ENCODE measurements at places on chromosomes 7 and 10.

DNA sequence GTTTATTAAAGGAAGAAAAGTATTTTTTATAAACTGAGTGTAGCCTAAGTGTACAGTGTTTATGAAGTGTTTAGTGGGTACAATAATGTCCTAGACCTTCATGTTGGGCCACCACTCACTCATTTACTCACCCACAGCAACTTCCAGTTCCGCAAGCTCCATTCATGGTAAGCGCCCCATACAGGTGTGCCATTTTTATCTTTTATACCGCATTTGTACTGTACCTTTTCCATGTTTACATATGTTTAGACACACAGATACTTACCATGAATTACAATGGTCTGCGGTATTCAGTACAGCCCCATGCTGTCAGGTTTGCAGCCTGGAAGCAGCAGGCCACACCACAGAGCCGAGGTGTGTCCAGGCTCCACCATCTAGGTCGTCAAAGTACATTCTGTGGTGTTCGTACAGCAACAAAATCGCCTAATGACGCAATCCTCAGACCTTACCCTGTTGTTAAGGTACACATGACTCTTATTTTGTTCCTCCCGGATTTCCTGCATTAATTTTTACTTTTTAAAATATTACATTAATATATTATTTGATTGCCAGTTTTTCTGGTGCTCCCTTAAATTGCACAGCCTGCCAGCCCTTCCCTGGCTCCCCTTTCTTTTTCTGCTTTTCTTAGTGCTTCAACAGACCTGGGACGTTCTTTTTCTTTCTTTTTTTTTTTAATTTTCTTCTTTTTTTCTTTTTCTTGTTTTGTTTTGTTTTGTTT lies 881 bp upstream of the SSBP1 start:
- DNase-seq: no peak

GRCh38 chr7:44884621-44885393 lies 523 bp downstream of the PURB start:
- DNase-seq: no peak

- DNase-seq: no peak
Observed at GRCh38 chr10:86001521-86001920, 365.1 kb downstream of the GRID1 start.

DNA sequence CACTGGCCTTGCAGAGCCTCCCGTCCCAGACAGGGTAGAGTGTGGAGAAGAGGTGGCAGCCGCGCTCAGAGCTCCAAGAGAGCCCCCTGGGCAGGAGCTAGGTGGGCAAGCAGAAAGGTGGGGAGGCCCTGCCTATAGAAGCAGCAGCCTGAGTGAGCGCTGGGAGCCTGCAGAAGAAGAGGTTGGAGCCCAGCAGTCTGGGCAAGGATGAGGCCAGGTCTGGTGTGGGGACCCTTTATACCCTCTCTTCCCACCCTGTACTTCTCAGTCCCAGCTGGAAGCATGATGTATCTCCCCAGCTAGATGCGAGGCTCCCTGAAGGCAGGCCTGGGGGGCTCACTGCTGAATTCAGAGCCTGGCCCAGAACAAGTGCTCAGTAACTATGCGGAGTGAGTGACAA lies 44.5 kb upstream of the ZMIZ1 start:
- no peak for DNase-seq

- DNase-seq: no peak
Observed at GRCh38 chr7:133836666-133837065, 290.5 kb upstream of the LRGUK start.

GRCh38 chr10:23522345-23522744 lies 83.5 kb downstream of the OTUD1 start:
- DNase-seq: no peak

- no peak for DNase-seq
Observed at GRCh38 chr10:27518261-27518660, 14.2 kb downstream of the RAB18 start.

- DNase-seq: no peak
Observed at GRCh38 chr7:35753761-35754603, 46.9 kb upstream of the SEPTIN7 start.

DNA sequence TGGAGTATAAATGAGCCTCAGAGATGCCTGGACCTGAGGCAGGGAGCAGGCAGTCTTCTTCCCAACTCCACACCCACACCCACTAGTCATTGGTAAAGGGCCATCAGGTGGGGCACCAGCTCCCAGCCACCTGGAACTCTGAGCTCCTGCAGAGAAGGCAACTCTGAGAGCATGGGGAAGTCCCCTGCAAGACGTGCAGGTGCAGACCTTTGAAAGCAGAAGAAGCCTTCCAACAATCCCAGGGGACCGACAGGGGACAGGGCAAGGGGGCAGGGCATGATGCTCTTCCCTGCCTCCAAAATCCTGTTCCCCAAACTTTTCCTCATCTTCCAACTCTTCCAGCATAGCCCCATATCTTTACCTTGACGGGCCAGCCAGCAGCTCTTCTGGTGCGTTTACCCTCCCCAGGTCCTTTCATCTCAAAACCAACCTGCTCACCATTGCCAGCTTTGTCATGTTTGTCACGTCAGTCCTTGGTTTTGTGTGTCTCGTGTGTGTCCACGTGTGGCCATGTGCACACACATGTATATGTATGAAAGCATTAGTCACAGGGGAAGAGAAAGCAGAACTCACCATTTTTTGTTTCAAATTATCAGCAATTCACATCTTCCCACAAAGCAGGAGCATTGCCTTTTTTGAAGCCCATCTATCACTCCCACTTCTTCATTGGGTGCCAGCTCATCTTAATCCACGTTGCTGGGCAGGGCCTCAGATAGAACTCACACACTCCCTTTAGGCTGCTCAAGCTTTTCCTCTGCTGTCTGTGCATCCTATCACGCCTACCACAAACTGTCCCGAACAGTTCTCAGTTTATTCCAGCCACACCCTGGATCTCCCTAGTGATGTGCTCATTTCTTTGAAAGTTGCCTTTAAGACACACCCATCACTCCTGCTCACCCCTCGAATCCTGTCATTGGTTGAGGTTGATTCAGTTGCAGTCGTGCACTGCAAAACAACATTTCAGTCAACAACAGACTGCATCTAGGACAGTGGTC lies 41.0 kb upstream of the AMPH start:
- DNase-seq: no peak

GRCh38 chr10:30747633-30748032 lies 118.1 kb upstream of the LYZL2 start:
- DNase-seq: no peak

- no peak for DNase-seq
Observed at GRCh38 chr7:43735802-43736603, 6.7 kb upstream of the COA1 start.

DNA sequence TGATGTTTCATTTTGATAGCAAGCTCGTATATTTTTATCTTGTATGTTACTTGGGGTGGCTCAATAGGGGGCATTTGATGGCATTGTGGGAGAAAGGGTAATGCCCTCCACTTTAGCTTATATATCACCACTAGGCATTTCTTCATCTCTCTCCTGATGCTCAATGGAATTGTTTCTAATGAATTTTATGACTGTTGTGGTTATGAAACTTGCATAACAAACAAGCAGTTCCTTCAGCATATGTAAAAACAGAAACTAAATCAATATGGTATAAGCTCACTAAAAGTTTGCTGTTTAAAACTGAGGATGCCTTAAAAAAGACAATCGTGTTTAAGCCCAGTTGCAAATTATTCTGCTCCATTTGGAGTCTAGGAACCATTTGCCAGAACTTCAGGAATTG lies 75.5 kb downstream of the CDK14 start:
- DNase-seq: no peak

- DNase-seq: no peak
Observed at GRCh38 chr10:95279042-95279820, 11.6 kb downstream of the PDLIM1 start.

DNA sequence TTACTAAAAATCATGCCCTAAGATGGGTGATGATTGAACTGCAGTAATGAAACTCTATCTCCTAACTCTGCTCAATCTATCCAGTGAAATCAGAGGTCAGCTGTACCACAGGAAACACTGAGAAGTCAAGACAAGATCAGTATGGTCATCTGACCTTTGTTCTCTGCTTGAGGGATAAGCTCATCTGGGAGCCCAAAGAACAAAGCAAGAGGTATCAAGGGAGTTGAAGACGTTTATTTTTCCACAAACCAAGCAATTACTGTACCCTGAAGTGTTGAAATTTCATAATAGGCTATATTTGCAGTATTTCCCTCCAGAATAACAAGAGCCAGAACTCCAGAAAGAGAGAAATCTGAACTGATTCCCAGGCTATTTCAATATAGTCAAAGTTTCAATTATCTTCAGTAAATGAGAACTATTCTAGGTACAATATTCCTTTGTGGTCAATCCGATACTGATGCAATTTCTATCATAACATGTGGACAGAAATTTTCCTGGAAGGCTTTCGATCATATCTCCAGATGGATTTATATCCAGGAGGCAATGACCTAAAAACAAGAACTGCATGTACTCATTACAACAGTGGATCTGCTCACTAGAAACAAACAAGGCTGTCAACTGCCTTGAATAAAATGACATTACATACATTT lies 345.3 kb downstream of the TNS3 start:
- DNase-seq: no peak

DNA sequence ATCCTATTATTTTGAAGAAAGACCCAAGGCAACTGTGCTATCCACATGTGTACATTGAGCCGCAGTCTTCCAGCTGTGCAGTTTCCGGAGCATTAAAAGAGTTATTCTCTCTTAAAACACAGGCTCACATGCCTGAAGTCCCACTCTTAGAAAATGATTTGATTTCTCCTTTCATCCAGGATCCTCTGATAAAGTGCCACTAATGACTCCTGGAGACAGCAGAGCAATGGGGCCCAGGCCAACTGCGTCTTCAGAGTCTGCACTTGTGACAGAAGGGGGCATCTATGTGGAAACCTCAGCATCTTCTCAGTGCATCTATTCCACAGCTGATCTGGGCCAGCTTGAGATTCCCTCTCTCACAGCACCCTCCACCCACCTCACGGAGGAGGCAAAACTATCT lies 482.1 kb upstream of the AKR1E2 start:
- no peak for DNase-seq

DNA sequence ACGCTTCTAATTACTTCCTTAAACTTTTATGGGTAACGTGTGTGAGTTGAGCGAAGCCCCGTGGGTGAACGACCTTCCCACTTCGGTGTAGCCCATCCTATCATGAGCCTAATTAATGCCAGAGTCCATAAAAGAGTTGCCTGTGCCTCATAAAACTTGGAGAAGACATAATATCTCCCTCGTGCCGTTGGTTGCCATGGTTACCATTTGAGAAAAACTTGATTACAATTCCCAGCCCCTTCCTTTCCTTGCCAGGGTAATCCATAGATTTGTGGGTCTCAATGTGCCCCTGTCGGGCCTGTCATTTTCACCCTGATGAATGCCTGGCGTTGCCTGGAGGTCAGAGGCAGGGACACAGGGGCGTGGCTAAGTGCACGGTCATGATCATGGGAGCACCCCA lies 127.1 kb downstream of the GLRX3 start:
- DNase-seq: no peak

GRCh38 chr10:103812004-103812403 lies 43.4 kb downstream of the SH3PXD2A start:
- DNase-seq: no peak

DNA sequence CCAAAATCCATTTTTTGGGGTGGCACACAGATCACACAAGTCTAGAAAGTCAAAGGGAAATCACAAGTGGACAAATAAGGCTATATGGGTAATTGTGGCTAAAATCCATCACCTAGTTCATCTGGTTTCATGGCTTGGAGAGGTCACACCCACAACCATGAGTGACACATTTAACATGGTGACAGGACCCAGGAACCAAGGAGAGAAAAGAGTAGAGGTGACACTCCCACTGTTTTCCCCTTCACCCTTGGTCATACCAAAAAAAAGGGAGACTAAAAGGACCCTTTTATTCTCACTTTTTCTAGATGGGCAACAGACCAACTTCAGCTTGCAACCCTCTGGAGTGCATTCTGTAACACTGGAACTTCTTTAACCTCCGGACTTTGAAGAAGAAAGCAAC lies 46.2 kb upstream of the ZNF107 start:
- DNase-seq: no peak

DNA sequence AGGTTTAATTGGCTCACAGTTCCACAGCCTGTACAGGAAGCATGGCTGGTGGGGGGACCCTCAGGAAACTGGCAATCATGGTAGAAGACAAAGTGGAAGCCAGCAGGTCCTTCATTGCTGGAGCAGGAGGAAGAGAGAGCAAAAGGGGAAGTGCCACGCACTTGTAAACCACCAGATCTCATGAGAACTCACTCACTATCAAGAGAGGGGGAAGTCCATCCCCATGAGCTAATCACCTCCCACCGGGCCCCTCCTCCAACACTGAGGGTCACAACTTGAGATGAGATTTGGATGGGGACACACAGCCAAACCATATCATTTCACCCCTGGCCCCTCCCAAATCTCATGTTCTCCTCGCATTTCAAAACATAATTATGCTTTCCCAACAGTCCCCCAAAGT lies 171.9 kb upstream of the CACNA2D1 start:
- DNase-seq: no peak

DNA sequence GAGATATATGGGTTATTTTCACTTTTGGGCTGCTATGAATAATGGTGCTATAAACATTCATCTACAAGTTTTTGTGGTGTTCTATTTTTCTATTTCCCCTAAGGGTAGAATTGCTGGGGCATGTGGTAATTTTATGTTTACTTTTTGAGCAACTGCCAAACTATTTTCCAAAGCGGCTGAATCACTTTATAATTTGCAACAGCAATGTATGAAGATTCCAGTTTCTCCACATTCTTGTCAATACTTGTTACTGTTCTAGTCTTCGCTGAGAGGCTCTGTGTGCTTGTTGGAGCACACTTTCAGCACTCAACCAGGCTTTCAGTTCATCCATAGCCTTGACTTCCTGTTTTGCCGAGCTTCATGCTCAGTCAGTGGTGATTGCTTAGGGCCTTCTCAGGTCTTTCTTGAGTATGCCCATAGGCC lies 39.0 kb downstream of the ADK start:
- DNase-seq: peak; percentile 38

- no peak for DNase-seq
Observed at GRCh38 chr7:2488681-2489080, 12.5 kb upstream of the GRIFIN start.

- no peak for DNase-seq
Observed at GRCh38 chr7:31416381-31416870, 75.9 kb upstream of the NEUROD6 start.

DNA sequence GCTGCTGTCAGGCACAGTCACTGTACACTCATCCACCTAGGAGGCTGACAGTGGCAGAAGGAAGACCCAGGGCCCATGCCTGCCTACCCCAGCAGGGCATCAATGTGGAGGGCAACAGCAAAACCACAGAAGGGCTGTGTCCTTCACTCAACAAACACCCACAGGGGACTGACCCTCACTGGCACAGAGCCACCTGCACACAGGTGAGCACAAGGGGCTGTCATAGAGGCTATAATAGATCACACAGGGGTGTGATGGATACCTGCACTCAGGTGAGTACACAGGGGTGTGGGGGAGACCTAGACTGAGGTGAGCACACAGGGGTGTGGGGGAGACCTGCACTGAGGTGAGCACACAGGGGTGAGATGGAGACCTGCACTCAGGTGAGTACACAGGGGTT lies 132.8 kb upstream of the TCERG1L start:
- no peak for DNase-seq

DNA sequence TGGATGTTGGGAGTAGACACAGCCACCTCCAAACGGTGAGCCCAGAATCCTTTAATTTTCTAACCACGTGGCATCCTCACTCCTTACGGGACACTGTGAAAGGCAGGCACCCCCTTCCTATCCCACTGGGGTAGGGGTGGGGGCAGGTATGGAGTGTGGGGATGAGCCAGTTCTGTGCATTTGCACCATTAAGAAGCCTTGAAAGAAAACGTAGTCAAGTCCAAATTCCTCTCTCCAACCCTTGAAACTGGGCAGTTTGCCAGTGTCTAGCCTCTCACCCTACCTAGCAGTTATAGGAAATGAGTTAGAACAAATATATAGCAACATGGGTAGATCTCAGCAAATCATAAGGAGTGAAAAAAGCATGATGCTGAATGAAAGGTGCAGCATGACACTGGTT lies 92.4 kb upstream of the LEP start:
- no peak for DNase-seq

Measured in SIG-M5 (cell line).